Urinary bladder (tissue), 4 donors: ENCODE measurements at places on chromosomes 13 and 19. TPM values are rescaled to one million over a fixed set of nuclear protein-coding genes. Genes with fewer than 3 reads are reported as not detected.

Gene PLK5
- 0.37 TPM for total RNA-seq

Gene LYL1
- total RNA-seq = 4.8 TPM

Gene ZNF813
- total RNA-seq = 11.7 TPM

Gene RPL18
- 1,113 TPM for total RNA-seq

Gene LILRA1
- total RNA-seq = 0.26 TPM

Gene DIRAS1
- total RNA-seq = 3.2 TPM

Gene ZNF432
- 28.6 TPM for total RNA-seq

Gene TBXA2R
- 1.4 TPM for total RNA-seq
